ENCODE measurements at places on chromosomes 6 and 20.

DNA sequence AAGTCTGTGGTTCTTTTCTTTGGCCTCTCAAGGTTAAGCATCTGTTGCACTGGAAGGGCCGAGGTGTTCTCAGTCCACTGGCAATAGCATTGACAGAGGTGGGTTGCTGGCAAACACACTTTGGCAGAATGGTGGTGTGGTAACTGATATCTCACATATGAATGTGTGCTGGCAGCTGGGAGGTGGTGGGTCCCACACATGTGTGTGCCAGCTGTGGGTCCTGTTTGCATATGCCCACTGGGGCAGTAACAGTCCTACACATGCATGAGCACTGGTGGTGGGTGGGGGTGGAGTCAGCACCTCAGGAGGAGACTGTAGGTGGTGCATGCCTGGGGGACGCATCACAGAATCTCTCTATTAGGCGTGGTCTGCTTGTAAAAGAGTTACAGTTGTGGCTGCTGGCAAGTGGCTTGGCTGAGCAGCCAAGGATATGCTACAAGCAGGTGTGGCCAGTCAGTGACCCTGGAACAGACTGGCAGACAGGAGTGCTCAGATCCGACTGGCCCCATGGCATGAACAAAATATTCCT is 934.3 kb downstream of the GRIK2 start:
- no peak for DNase-seq

DNA sequence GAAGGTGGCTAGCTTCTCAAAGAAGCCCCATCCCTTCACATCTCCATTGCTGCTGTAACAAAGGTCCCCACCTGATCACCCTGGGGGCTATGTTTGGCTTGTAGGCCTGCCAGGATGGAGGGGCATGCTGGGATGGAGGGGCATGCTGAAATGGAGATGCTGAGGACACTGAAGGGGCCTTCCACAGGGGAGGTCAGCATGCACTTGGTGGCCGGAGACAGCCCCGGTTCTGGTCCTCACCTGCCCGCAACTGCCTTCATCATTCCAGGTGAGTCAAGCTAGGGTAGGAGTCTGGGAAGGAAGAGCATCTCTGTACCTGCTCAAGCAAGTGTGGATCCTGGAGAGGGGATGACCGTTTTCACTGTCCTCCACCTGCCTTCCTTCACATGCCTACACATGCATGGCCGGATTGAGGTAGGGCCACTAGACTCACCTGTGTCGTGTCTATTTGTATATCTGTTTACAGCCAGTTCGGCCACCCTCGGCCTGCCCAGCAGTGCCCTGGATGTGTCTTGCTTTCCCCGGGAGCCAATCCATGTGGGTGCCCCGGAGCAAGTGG is 6.0 kb downstream of the L3MBTL1 start:
- no peak for DNase-seq

DNA sequence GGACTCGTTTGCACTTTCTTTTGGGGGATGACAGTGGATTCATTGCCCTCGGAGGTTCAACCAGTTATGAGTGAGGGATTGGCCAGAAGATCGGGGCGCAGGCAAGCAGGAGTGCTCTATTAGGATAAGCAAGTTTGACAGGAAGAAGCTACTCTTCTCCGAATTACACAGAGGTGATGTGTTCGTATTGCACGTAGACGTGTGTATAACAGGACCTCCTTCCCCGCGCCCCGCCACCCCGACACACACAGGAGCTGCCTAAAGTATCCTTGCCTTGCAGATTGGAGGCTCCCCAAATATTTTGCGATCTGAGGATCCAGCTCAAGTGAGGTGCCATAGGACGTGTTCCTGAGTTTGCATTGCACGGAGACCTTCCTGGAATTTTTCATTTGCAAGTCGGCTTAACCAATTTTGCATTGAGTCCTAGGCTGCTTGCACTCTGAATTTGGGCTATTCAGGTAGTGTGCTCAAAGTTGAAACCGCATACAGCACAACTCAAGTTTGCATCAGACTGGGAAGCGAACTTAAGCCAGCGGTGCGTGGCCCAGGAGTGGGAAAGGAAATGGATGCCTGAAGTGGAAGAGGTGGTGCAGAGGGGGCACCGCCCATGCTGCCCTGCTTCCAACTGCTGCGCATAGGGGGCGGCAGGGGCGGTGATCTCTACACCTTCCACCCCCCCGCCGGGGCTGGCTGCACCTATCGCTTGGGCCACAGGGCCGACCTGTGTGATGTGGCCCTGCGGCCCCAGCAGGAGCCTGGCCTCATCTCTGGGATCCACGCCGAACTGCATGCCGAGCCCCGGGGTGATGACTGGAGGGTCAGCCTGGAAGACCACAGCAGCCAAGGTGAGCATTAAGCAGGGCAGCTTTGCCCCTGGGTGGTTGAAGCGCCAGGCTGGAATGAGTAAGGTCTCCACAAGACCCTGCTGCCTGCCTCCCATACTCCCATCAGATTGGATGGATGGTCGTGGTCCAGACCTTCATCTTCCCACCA is 770 bp downstream of the TCF19 start:
- no peak for DNase-seq

- DNase-seq: peak; percentile 27
Observed at GRCh38 chr6:119277052-119277451, 72.5 kb downstream of the MAN1A1 start.

GRCh38 chr6:39335780-39336545 is 13.5 kb upstream of the KCNK16 start:
- no peak for DNase-seq

DNA sequence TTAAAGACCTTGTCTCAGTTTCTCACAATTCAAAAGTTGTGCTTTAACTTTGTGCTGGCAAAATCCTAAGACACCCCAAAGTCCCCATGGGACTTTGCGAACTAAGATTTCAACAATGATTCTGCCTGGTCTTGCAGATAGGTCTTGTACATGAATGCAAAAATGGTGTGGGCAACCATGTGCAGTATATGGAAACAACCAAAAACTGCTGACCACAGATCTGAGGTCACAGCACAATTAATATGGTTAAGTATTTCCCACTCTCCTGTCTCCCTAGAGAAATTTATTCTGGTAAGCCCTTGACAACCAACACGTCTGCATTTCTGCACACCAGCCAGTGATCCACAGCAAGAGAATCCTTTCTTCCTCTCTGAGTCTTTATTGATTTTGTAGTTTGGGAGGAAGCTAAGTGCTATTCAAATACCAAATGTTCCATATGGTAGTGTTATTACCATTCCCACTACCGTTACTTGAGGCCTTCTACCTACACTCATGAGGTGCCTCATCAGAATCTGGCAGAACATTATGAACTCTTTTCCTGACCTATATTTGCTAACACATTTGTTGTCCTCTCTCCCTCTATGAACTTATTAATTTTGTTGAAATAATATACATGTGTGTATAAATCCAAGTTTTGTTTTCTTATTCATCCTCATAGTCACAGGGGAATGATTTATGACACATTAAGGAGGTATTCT is 178.7 kb downstream of the ATXN1 start:
- no peak for DNase-seq

- no peak for DNase-seq
Observed at GRCh38 chr6:89385846-89386245, 26.2 kb downstream of the RRAGD start.

DNA sequence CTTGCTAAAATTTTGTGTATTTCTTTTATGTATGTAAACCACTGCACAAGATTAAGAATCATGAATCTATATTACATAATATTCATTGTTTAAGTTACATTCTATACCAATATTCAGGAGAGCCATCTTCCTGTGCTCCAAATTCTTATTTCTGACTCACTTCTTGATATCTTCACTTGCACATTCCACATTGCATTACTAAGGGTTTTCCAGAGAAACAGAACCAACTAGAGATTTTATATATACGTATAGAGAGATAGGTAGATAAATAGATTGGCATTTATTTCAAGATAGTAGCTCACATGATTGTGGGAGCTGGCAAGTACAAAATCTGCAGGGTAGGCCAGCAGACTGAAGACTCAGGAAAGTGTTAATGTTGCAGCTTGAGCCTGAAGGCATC is 222.2 kb upstream of the PRSS16 start:
- no peak for DNase-seq

GRCh38 chr20:50113420-50114224 is 672 bp upstream of the UBE2V1 start:
- no peak for DNase-seq

All from NCI-H2029 treated with DMSO at 0.1 percent for 48 hours (cell line).